ENCODE measurements at places on chromosomes 13 and 19. TPM values are rescaled to one million over a fixed set of nuclear protein-coding genes. Genes with fewer than 3 reads are reported as not detected.
A peak's percentile ranks its signal among the peaks of the same experiment; 100 is the strongest.

USP12 gene
- 34.3 TPM for total RNA-seq

SPACA7 gene
- not detected for total RNA-seq

SIGLECL1 gene
- total RNA-seq = not detected

CEACAM16 gene
- total RNA-seq = 0.17 TPM

TUBA3C gene
- total RNA-seq = not detected

CCDC8 gene
- 0.75 TPM for total RNA-seq

JAK3 gene
- total RNA-seq = 3.1 TPM

DNA sequence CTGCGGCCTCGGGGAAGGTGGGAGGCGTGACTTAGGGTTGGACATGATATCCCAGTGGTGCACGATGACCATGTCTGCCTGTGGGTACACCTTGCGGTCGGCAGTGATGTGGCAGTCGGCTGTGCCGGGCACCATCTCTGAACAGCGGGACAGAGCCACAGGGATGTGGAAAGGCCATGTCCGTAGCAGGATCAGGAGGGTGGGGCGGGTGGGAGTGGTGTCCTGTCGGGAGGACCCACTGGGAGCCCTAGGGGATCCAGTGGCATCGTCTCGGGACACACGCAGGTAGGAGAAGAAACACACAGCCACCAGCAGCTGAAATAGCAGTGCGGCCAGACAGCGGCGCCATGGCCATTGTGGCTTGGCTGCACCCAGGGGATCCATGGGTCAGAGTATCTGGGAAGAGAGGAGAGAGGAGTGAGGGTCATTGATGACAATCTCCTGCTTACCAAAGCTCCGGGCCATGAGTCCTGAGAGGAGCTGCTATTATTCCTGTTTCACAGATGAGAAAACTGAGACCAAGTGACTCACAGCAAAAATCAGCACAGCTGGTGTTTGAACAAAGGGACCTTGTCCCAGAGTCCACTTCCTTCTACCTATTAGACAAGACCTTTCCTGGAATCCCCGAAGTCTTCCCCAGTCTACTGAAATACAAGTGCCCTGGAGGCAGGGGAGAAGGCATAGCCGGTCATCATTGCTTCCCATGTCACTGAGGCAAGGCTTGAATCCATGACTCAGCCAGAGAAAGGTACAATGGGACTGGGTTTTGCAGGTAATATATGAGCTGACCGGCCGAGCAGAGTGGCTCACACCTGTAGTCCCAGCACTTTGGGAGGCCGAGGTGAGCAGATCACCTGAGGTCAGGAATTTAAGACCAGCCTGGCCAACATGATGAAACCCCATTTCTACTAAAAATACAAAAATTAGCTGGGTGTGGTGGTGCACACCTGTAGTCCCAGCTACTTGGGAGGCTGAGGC is 5.2 kb upstream of the FUT6 start:
- no peak for DNase-seq

- DNase-seq = no peak
Measured at GRCh38 chr13:32045982-32046785, 14.6 kb downstream of the FRY start.

DNA sequence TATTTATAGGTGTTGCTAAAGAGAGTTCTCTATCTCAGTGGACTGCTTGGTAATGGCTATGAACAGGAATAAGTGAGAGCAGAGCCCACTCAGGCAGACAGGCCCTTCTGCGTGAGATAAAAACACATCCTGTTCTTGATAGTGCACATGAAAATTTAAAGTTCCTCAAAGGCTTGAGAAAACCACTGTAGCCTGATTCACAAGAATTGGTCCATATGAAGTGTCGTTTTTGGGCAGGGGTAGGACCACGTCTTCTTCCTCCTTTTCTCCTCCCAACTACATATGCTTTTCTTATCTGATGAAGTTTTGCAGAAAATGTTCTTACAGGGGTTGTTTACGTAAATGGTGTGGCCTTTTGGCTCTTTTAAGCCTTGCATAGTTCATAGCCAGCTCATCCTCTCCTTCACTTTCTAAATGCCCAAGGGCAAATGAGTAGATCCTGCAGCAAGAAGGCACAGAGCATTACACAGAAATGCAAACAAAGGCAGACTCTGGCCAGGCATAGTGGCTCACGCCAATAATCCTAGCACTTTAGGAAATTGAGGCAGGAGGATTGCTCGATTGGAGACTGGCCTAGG is 53.8 kb downstream of the RNF6 start:
- no peak for DNase-seq

- no peak for DNase-seq
Measured at GRCh38 chr13:46122304-46122703, 17.5 kb upstream of the CPB2 start.

GRCh38 chr19:30212574-30212973 is 159.6 kb upstream of the ZNF536 start:
- no peak for DNase-seq

GRCh38 chr19:7266832-7267231 is 27.4 kb downstream of the INSR start:
- DNase-seq = no peak

GRCh38 chr13:41652735-41653361 is 195.5 kb downstream of the RGCC start:
- no peak for DNase-seq

GRCh38 chr13:108924134-108924533 is 294.7 kb downstream of the MYO16 start:
- DNase-seq = no peak

GRCh38 chr13:51995677-51996551 is 15.3 kb downstream of the ATP7B start:
- DNase-seq = peak; percentile 70

DNA sequence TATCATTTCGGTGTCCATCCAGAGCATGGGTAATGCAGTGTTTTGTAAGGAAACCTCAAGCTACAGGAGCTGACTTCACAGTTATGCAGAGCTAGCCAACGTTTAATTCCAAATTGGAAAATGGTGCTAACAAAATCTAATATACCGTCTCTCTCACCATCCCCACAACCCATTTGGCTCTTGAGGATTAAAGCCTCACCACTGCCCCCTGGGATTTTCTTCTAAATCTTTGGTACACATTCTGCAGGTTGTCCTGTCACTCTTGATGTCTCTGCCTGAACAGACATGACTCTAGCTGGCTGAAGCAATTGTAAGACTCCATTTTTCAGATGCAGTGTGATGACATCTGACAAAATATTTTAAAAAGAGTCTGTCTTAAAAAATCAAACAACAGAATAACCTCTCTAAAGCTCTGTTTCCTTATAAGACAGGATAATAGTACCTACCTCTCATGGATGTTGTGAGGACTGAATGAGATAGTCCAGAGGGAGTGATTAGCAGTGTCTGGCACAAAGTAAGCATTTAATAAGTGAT is 451.8 kb downstream of the SUCLA2 start:
- no peak for DNase-seq

DNA sequence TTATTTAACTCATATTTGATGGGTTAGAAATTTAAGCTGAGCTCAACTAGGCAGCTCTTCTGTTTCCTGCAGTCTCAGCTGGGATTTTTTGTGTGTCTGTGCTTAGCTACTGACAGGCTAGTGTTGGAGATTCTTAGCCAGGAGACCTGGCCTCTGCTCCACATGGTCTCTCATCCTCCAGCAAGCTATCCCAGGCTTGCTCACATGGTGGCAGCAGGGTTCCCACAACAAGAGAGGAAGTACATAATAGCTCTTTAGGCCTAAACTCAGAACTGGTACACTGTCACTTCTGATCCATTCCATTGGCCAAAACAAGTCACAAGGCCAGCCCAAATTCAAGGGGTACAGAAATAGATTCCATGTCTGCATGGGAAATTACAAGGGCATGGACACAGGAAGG is 406.2 kb downstream of the SUCLA2 start:
- no peak for DNase-seq

- DNase-seq = no peak
Measured at GRCh38 chr19:33758541-33759013, 38.1 kb upstream of the KCTD15 start.

- DNase-seq = peak; percentile 27
Measured at GRCh38 chr13:24625870-24626849, 54.0 kb upstream of the ATP12A start.

DNA sequence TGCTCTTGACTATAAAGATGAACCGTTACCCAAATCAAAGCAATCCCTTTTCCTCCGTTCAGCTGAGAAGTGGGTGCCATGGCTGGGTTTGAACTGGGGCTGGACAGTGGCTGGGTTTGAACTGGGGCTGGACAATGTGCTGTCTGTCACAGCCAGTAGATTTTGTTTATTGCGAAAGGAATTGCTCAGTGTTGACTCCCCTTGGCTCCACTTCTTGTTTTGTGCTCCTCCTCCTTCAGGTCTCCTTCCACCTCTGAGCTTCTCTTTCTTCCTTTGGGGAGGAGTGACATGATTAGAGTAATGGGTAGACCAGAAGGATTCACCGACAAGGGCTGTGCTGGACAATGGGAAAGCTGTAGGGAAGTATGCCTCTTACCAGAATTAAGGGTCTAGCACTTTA is 19.4 kb upstream of the MBNL2 start:
- no peak for DNase-seq

GRCh38 chr13:62706048-62706447 is 1290.4 kb upstream of the PCDH20 start:
- DNase-seq = no peak

DNA sequence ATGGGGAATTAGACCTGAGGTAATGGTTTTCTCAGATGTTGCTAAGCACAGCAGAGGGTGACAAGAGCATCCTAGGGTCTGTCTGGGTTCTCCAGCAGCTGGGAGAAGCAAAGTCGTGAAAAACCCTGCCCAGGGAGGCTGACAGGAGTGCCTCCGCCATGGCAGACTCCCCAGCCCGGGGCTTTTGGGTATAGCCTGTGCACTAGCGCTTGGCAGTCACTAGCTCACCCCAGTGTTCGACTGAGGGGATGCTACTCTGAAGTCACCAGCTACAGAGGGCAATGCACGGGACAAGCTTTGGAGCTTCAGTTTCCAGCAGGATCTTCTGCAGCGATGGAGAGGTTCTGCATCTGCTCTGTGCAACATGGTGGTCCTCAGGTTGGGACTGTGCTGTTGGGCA is 87.5 kb downstream of the ING1 start:
- no peak for DNase-seq

- DNase-seq = no peak
Measured at GRCh38 chr13:57582032-57582431, 49.5 kb upstream of the PCDH17 start.

GRCh38 chr19:30739394-30739793 is 367.2 kb downstream of the ZNF536 start:
- DNase-seq = no peak

- DNase-seq = no peak
Measured at GRCh38 chr13:79831556-79831955, 350.6 kb downstream of the NDFIP2 start.

- no peak for DNase-seq
Measured at GRCh38 chr19:47407417-47407774, 11.9 kb downstream of the MEIS3 start.

DNA sequence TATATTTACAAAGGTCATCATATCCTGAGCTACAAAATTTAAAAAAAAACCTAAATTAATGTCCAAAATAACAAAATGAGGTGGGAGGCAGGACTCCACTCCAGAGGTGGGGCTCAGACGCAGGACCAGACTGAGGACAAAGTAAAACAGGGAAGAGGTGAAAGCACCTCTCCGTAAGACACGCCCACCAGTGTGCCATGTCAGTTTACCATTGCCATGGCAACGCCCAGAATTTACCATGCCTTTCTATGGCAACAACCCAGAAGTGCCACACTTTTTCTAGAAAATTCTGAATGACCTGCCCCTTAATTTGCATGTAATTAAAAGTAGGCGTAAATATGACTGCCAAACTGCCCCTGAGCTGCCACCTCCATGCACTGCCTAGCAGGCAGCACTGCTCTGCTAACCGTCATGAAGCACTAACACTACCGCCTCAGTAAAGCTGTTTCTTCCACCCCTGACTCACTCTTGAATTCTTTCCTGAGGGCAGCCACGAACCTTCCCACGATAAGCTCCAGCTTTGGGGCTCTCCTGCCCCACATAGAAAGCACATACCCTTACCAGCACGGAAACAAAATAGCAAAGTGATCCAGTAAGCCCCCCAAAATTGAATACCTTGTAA is 22.3 kb upstream of the PDCD5 start:
- DNase-seq = no peak

GRCh38 chr13:32674503-32674902 is 88.3 kb downstream of the PDS5B start:
- DNase-seq = no peak

GRCh38 chr13:111790621-111791020 is 276.3 kb upstream of the SOX1 start:
- DNase-seq = no peak

- DNase-seq = no peak
Measured at GRCh38 chr19:16619457-16619856, 8.5 kb downstream of the MED26 start.

DNA sequence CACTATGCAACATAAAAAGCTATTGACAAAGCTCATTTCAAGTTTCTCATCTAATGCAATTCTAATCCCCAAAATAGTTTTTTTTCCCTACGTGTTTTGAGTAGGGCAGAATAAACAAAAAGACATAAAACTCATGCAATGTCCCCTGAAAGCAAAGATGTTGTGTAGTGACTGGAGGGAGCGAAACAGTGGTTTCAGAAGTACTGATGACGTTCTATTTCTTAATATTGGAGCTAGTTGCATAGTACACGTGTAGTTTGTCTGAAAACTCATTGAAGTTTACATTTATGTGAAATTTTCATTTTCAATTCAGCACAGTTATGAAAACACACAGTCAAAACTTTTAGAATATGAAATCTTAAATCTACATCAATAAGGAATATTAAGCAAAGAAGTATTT is 31.6 kb downstream of the USP12 start:
- no peak for DNase-seq
